ENCODE measurements at places on chromosomes 6 and 20.

GRCh38 chr20:63977739-63978276, 1.6 kb downstream of the SAMD10 start:
- DNase-seq = no peak

GRCh38 chr20:43954704-43955061, 40.0 kb downstream of the TOX2 start:
- DNase-seq = no peak

GRCh38 chr20:45588800-45589199, 9.7 kb upstream of the WFDC8 start:
- peak; percentile 26 for DNase-seq

- no peak for DNase-seq
Observed at GRCh38 chr6:138374815-138375214, 2.9 kb upstream of the SMIM28 start.

- DNase-seq = no peak
Observed at GRCh38 chr20:23347791-23348190, 2.8 kb upstream of the NXT1 start.

DNA sequence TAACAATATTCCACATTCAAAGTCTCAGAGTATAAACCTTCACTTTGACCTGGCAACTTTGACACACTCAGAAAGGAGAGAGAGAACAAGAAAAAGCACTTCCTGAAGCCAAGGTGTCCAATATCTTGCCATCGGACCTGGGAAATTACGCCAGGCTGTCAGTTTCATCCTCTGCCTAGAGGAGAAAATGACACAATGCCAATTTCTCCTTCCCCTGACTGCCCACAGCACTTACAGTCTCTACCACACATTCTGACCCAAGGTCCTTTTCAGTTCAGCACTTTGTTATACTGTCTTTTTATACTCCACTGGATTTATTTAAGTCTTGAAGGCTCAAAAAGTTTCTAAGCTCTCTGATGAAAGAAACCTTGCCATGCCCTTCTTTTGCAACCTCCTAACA, 250.4 kb downstream of the GMPR start:
- no peak for DNase-seq

- no peak for DNase-seq
Observed at GRCh38 chr6:154197196-154197860, 158.3 kb downstream of the OPRM1 start.

GRCh38 chr6:17927705-17928104, 59.7 kb downstream of the KIF13A start:
- no peak for DNase-seq

- DNase-seq = no peak
Observed at GRCh38 chr20:56916345-56916622, 287.2 kb downstream of the TFAP2C start.

- peak; percentile 89 for DNase-seq
Observed at GRCh38 chr6:29071831-29072723, 15.0 kb downstream of the OR2B3 start.

DNA sequence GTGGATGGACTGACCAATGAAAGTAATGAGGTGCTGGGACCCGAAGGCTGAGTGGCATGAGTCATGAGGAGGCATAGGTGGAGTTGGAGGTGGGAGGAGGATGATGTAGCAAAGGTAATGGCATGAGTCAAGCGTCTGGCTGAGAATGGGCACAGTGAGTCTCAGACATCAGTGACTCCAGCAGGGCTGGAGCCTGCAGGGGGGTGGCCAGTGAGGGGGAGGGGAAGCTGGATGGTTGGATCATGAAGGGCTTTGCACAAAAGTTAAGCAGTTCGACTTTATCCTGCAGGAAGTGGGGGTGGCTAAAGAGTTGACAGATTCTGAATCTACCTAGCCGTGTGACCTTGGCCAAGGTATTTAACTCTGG, 99.0 kb upstream of the IYD start:
- no peak for DNase-seq

GRCh38 chr6:23559587-23560343, 566.2 kb upstream of the NRSN1 start:
- DNase-seq = no peak

DNA sequence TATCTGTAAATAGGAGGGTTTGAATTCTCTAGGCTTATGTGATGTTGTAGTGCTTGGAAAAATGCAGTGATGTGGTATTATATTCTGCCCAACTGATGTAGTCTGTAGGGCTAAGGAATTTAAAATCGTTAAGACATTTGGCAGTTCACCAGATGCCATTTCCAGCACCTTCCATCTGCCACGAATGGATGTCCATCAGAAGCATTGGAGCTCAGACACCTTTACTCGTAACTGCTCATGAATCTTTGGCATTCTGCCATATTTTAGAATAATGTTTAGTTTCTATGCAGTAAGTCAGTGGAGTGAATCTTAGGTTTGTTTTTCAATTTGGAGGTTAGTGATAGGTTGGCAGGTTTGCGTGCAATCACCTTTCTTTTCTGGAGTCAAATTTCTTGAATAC, 2.4 kb upstream of the SYTL3 start:
- DNase-seq = no peak

DNA sequence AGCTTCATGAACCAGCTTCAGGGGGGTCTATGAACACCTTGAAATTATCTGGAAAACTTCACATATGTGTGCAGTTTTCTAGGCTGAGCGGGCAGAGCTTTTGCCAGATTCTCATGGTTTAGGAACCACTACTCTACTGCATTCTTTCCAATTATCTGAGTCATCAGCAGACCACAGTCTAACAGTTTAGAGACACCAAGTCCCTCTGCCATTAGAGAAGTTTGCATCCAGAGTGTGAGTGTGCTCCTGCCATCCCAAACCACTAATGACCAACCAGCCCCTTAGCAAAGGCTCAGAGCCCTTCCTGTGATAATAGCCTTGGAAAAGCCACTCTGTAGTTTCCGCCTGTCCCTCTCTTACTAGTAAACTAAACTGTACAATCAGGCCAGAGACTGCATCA, 96.8 kb downstream of the PHACTR1 start:
- DNase-seq = no peak

DNA sequence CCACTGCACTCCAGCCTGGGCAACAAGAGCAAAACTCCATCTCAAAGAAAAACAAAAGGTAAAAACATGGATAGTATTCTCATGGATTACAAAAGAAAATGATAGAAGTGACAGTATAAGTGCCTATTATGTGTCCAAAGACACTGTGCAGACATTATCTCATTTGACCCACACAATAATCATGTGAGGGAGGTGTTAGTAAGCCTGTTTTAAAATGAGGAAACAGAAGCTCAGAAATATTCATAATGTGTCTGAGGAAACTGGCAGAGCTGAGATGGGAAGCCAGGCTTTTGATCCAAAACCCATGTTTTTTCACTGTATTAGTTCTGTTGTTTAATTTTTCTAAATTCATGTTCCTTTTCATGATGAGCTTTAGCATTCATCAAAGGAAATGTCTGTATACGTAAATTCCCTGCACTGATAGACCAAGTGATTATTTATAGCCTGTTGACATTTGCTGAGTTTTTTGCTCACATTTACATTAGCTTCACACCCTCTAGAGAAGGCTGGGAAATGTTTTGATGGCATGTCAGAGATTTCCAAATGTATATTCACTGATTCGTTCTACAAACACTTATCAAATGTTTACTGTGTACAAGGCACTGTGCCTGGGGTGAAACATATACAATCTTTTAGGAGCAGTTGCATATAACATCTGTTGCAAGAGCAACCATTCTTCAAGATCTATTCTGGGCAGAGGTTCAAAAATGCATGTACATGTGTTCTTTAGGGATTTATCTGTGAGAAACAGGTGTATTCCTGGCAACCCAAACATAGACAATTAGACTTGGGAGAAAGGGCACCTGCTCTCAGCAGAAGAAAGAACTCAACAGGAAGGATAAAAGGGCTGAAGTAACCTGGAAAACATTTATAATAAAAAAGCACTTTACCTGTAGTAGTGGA, 331.5 kb downstream of the SAMD5 start:
- no peak for DNase-seq

DNA sequence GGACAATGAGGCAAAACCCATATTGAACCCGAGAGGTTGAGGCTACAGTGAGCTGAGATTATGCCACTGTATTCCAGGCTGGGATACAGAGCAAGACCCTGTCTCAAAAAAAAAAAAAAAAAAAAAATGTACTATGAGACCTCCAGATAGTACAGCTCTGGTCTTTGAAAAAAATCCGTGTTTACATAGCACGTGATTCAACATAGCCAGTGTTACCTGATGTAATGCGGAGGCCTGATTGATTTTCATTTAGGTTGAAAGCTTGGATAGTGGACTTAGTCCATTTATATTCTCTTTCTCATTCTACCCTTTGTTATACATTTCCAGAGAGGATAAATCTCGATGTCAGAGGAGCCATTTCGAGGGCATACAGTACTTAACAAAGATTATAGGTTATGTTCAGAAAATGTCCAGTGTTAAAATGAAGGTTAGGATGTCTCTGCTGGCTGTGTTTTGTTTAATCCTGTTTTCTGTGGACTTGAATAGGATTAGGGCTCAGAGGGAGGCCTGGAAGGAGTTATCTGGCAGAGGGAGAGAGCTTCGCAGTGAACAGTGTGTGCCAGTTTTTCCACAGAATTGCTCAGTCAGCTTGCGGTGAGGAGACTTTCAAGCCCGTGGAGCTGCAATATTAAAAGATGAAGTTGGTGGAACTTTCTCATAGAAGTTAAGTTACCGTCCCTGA, 33.9 kb upstream of the BCLAF1 start:
- DNase-seq = no peak

- no peak for DNase-seq
Observed at GRCh38 chr20:35942243-35942642, 12.1 kb downstream of the SCAND1 start.

- DNase-seq = no peak
Observed at GRCh38 chr6:47440719-47441118, 36.9 kb upstream of the CD2AP start.

GRCh38 chr20:381581-382290, 1.2 kb downstream of the TRIB3 start:
- peak; percentile 56 for DNase-seq

GRCh38 chr20:54205450-54205849, 2.4 kb upstream of the PFDN4 start:
- DNase-seq = no peak

GRCh38 chr20:48604936-48605335, 222.9 kb downstream of the PREX1 start:
- DNase-seq = no peak

GRCh38 chr6:135651964-135652755, 154.6 kb upstream of the AHI1 start:
- DNase-seq = peak; percentile 16

- no peak for DNase-seq
Observed at GRCh38 chr6:36523936-36524499, 23.3 kb downstream of the STK38 start.

DNA sequence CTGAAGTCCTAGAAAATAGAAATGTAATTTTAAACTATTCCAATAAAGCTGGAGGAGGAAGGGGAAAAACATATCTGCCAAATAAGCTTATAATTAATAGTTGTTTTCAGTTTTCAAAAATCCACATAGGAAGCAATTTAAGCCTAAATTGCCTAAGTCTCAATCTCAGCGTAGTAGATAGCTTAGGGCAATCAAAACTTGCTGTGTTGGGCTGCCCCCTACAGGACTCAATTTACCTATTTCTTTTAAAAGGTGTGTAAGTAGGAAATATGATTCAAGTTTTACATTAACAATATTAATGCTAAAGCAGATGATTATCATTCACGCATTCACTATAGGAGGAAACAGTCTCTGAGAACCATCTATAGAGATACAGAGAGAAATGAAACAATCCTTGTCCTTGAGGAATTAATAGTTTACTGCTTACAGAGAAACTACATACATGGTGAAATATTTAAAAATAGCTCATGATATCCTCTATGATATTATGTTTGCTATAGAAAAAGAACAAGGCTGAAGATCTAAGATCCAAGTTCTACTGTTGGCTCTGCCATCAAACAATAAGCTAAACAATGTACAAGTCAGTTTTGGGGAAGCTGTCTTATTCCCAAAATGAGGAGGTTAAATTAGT, 102.1 kb downstream of the ATG5 start:
- DNase-seq = peak; percentile 82

DNA sequence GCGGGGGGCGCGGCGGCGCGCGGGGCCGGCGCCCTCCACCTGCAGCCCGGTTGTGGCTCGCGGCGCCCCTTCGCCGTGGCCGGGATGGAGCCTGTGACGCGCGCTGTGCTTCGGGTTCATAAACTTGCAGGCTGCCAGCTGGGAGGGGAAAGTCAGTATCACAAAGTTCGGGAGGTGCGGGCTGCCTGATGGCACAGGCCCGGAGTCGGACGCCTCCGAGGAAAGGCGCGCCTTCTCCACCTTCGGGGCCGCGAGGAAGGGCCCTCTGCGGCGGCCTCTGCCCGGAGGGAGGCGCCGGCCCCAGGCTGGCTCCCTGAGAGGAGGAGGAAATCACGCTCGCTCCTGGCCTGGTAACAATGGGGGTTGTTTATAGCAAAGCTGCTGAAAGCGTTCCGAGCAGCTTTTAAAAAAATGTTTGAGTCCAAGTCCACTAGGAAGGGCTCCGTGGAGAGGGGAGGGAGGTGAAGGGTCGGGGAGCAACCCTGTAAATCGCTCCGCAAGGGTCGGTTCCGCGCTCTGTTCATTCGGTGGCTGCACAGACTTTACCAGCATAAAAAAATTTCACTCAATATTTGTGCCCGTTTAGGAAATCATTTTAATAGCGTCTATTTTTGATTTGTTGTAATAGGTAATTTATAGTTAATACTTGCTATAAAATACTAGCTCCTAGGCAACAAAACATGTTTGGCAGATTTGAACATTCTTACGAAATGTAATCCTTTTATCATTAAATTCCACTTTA, 1.0 kb downstream of the AFDN start:
- peak; percentile 74 for DNase-seq

- DNase-seq = no peak
Observed at GRCh38 chr20:4234128-4234527, 218.8 kb upstream of the RNF24 start.

GRCh38 chr6:139540276-139540675, 165.8 kb upstream of the CITED2 start:
- no peak for DNase-seq

DNA sequence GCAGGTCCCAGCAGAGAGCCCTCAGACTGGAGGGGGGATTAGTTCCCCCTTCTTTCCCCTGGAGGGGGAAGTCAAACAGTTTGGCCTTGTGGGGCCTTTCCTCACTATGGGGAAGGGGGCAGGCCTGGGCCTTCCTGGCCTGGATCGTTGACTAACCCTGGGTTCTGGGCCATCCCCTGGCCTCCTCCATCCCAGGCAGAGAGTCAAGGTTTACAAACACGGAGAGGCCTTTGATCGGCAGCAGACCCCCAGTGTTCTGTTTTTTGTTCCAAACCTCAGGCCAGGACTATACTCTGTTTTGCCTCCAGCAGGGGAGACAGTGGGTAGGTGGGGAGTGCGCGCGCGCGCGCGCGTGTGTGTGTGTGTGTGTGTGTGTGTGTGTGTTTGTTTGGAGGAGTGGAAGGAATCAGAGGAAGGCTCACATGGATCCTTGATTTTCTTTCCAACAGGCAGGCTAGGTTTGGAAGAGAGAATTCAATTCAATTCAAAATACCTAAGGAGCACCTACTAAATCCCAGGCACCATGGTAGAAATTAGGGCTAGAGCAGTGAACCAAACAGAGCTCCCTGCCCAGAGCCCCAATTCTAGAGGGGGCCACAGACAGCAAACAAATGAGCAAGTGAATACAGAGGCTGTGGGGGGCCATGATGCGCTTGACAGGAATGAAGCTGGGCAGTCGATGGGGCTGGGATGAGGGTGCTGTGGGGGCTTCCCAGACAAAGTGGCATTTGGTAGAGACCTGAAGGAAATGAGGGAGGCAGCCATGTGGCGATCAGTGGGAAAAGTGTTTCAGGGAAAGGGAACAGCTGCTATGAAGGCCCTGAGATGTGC, 14.8 kb downstream of the TP53RK start:
- no peak for DNase-seq

GRCh38 chr6:162704001-162704400, 23.6 kb downstream of the PRKN start:
- no peak for DNase-seq

Measured in GM23338 (cell line).